ENCODE measurements at places on chromosomes 12 and 14.

- DNase-seq: peak; percentile 60
Measured at GRCh38 chr12:8681129-8681884, 16.5 kb upstream of the RIMKLB start.

DNA sequence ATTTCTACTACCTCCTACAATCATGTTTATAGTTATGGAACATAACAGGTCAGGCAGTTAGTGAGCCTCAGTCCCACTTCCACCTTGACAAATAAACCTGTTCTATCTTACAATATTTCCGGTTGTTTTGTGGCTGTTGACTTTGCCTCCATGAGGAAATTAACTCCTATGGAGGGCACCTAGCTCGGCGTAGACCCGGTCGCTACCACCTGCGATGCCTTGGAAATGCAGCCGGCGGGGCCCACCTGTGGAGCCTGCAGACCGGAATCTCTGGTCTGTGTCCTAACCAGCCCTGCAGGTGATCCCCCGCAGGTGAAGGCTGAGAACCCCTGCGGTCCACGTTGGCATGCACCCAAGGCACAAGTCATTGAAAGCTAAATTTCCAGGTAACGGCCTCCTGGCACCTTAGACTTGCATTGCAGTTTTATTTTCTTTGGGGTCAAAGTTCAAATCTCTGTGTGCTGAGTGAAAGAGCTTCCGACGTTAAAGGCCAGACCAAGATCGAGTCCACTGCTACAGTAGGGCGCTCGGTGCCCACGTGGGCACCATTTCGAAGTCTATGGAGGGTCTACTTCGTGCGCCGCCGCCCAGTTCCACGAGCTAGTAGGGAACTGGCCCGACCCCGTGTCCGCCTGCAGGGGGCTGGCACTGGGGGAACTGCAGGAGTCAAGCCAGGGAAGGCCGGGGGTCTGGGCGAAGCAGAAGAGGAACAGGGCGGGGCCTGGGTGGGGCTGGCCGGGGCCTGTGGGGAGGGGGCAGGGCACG is 782 bp upstream of the PIWIL1 start:
- DNase-seq: no peak

DNA sequence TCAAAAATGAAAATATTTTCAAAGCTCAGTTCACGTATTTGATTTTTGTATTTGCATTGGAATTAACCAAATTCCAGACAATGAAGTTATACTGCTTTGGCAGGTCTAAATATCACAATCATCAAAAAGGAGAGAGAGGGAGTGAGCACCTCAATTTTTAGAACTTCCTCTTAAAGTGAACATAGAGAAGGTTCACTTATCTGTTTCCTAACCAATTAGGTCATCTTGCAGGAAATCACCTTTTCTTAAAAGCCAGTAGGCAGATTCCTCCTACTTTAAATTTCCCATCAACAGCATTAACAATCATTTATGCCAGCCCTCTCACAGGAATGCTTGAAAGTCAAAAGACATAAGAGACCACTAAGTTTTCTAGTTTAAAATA is 388.7 kb downstream of the ZFP36L1 start:
- no peak for DNase-seq

DNA sequence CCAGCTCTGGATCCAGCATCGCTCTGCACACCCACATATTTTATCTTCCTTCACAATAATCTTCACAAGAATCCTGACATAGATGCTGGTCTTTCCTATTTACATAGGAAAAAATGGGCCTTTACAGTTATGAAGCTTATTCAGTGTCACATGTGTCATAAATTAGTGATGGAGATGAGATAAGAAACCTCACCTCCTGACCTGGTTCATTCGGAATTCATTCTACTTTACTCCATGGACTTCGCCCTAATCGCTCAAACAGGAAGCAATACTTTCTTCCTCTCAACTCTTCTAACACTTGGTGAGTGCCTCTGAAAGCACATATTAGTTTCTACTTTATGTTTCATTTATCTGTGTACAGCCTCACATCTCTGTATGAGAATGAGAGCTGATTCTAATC is 12.0 kb upstream of the SINHCAF start:
- no peak for DNase-seq

DNA sequence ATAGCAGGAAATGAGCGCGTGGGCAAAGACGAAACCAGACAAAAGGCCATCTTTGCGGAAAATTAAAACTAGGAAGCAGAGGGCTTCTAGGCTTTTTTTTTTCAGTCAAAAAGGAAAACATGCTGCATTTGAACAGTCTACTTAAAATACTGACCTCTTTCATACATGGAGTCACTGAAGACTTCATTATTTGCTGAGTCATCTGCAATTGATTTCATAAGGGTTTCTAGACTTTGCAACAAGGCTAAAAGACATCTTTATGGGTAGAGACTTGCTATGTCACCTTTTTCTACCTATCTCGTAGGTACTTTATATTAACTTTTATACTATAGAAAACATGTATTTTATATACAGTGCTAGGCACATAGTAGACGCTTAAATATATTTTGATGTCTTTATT is 238.4 kb downstream of the TMEM132D start:
- DNase-seq: no peak

DNA sequence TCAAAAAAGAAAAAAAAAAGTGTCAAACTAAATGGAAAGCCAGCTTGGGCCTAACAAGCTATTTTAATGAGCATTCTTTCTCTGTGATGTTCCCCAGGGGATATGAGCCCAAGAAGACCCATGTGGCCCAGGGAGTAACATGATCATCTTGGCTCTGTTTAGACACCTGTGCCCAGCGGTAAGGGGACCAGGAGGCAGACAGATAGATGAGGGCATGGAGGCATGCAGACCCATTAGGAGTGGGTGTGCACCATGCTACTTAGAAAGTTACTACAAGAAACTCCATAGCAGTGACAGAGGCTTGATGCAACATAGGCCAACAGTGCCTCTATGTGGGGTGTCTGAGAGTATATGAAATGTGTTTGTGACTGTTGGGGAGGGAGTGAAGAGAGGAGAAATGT is 3.1 kb upstream of the CREBL2 start:
- no peak for DNase-seq

GRCh38 chr12:79128956-79129355 is 264.4 kb downstream of the SYT1 start:
- no peak for DNase-seq

GRCh38 chr12:30243426-30243825 is 452.2 kb downstream of the IPO8 start:
- no peak for DNase-seq

- no peak for DNase-seq
Measured at GRCh38 chr12:3863756-3864155, 9.4 kb downstream of the PARP11 start.

GRCh38 chr14:34781242-34781641 is 66.8 kb upstream of the CFL2 start:
- no peak for DNase-seq

DNA sequence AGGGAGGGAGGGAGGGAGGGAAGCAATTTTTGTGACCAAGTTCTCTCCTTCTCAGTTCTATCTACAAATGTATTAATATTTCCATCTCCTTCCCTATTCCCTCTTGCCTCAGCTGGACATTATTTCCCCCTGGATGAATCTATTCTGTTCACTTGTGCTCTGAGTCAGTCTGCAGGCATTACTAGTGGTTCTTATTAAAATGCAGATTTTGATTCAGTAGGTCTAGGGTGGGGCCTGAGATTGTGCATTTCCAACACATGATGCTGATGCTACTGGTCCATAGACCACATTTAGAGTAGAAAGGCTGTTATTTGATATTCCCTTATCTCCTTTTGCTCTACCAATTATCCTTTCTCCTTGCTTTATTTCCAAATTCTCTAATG is 40.1 kb upstream of the YAF2 start:
- DNase-seq: no peak

GRCh38 chr14:33914676-33915516 is 36.0 kb downstream of the EGLN3 start:
- no peak for DNase-seq

GRCh38 chr12:128693115-128693514 is 130.6 kb downstream of the SLC15A4 start:
- no peak for DNase-seq

- no peak for DNase-seq
Measured at GRCh38 chr12:92509156-92509738, 193.5 kb upstream of the PLEKHG7 start.

GRCh38 chr14:70354204-70354603 is 5.3 kb downstream of the COX16 start:
- DNase-seq: no peak

DNA sequence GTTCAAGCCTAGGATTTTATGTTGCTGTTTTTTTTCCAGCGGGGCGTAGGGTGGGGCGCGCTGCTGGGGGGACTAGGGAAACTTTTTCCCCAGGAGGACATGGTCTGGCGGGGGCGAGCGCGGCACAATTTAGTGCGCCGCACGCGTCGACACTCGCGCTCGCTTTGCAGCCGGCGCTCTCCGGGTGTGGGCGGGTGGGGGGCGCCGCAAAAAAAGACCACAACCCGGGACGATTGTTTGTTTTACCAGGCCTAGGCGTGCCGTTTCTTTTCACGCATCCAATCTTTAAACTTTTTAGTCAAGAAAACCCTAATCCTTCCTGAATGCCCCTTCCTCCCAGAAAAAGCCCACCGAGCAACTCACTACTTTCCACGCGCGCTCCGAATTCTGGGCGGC is 865 bp upstream of the ZFP36L1 start:
- DNase-seq: no peak

- DNase-seq: no peak
Measured at GRCh38 chr14:22883173-22883976, at the start of gene REM2. REM2 (plus strand) TSS chr14:22883222; CDS start chr14:22883288, 66 bp downstream.

DNA sequence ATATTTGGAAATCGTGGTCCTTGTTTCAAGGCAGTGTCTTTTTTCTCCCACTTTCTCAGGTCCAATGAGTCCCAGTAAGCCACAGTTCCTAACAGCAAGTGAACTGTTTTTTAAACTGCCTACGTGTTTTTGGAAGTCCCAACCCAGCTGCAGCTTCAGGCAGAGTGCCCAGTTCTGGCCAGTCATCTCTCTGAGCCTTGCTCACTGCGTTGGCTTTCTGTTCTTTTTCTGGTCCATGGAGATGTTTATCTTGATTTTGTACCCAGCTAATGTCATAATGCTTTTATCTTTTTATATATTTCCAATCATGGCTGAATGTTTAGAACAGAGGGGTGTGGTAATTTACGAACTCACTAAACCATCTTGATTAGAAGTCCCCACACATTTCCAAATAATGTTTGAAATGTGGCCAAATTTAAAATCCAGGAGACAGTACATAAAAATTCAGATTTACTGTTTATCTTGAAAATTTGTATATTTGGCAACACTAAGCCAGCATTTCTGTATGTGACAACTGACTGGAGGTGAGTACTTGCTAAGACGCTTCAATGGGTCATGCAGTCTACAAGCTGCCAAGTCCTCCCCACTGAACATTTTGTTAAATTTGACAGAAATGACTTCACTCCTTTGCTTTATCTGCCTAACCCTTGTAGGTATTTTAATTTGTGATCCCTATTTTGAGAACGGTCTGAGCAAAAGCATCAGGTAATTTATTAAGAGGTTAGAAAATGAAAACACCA is 46.1 kb upstream of the OTOGL start:
- DNase-seq: no peak

- no peak for DNase-seq
Measured at GRCh38 chr12:109872-110271, 43.3 kb downstream of the IQSEC3 start.

All from RWPE2 (cell line).